ENCODE measurements at places on chromosomes 13 and 19. TPM values are rescaled to one million over a fixed set of nuclear protein-coding genes. Genes with fewer than 3 reads are reported as not detected.

Gene PEAK3
- total RNA-seq: 0.19 TPM

Gene FCAR
- not detected for total RNA-seq

GRCh38 chr19:16355293-16356043 is 30.8 kb downstream of the KLF2 start:
- DNase-seq: no peak

- DNase-seq: peak; percentile 82
Observed at GRCh38 chr13:104586051-104586746, 1520.0 kb upstream of the SLC10A2 start.

Gene WTIP
- 24.3 TPM for total RNA-seq

Gene NFKBIB
- 21.8 TPM for total RNA-seq

Gene ZNF700
- total RNA-seq: 9.5 TPM

DNA sequence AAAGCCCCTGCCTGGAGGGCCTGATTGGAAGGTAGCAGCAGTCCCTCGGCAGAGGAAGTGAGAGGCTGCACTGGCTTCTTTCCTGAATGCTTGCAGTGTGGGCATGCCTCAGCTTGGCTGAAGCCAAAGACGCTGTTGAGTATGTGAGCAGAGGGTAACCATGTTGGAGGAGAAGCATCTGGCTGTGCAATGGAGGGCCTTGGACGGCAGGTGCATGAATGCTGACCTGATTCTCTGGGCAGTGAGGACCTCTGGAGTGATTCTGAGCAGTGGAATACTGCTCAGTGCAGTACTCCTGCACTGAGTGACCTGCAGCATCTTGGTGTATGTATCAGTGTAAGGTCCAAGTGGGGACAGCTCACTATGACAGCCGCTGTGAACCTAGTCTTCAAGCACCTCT is 46.9 kb downstream of the SOX1 start:
- no peak for DNase-seq

DNA sequence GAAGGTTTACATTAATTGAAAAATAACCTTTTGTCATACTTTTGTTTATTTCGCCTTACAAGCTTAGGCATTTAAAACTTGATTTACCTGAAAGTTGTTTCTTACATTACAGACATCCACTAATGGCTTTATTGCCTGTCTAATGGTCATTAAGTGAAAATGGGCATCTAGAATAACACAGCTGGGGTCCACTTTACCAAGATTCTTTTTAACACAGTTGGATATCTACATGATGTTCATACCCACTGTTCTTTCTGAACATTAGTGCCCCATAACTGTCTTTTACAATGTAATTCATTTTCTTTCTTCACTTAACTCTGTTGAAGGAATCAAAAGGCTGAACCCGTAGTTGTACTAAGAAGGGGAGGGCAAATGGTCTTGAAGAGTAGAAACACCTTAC is 19.8 kb upstream of the KLHL1 start:
- DNase-seq: no peak

DNA sequence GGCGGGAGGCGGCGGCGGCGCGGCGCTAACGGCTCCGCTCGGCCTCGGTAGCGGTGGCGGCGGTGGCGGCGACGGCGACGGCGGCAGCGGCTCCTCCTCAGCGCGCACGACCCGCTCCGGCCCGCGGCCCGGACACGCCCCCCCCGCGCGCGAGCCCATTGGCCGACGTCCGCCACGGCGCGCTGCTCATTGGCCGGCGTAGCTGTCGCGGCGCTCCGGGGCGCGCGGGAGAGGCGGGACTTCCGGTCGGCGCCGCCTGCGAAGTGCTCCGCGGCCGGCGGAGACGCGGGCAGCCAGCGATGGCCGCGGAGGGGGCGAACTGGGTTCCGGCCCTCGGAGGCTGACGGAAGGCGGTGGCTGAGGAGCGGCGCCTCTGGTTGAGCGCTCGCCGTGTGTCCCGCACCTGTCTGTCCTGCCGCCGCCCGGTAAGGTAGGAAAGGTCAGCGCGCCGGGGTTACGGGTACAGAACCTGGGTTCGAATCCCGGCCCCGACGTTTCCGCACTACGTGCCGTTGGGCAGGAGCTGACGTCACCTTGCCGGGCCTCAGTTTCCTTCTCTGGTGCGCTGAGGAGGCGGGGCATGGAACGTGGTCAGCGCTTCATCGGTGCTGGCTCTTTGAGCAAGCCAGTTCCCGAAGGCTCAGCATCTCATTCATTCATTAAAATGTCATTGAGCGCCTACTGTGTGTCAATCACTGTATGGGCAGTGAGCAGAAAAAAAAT is at the start of gene ELAVL1:
TSS of gene ELAVL1 (minus strand) at position 108 of the 723 bp plus-strand sequence. CDS start 13,826 bp downstream, outside the sequence.
- DNase-seq: peak; percentile 85

DNA sequence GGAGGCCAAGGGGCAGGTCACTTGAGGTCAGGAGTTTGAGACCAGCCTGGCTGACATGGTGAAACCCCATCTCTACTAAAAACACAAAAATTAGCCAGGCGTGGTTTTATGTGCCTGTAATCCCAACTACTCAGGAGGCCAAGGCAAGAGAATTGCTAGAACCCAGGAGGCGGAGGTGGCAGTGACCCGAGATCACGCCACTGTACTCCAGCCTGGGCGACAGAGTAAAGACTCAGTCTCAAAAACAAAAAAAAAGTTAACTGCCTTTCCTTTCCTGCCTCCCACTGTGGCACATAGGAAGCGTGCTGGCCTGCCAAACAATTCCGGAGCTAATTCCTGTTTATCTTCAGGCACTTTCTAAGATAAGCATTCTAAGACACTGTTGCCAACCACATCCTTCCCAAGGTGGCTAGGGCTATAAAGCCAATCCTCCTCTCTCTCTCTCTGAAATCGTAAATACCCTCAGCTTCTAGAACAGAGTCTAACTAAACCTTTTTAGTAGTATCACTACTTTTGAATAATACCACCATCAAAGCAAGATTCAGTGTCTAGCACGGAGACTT is 21.6 kb downstream of the SLC25A30 start:
- DNase-seq: no peak

DNA sequence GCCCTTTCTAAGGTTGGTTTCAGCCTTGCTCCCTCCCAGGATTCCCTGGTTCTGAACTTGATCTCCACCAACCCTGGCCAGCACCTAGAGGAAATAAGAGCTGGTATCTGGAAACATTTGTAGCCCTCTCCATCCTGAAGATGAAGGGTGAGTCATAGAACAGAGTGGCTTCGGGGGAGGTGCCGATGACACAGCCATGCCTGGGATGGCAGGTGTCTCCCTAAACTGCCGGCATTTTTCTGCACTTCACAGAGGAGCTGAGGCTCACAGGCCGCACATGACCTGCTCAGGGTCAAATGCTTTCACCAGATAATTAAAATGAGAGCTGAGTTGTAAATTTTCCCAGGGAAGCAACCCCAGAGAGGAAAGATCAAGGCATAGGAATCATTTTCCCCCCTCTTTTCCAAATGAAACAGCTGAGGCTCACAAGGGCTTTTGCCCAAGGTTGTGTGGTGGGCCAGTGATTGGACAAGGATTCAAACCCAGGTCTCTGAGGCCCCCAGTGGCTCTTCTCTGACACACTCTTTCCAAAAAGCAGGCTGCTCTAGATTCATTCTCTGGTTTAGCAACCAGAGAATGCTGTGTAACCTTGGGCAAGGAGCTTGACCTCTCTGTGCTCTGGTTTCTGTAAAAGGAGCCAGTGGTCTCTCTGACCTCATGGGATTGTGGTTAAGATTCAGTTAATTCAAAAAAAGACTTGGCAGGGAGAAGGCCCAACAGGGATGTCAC is 1.2 kb upstream of the SLC25A42 start:
- peak; percentile 75 for DNase-seq

- DNase-seq: no peak
Observed at GRCh38 chr19:1826557-1827521, 14.8 kb upstream of the ATP8B3 start.

DNA sequence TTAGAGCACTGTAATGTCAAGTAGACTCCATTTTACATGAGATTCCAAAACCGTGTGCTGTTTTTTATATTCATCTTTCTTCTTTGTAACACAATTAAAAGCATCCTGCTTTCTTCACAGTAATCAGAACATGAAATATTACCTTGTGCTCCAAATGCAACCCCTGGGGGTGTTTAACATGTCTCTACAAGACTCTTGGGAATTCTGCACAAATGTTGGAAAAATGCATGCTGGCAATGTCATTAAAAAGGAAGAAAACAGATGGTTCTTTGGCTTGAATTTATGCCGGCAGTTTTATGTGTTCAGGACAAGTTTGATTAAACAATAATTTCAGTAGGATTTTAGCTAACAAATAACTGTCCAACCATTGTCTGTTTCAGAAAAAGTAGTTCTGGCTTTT is 159.1 kb downstream of the LIG4 start:
- DNase-seq: no peak

Gene GPC5
- 0.11 TPM for total RNA-seq

GRCh38 chr19:47598407-47599349 is 10.3 kb upstream of the BICRA start:
- DNase-seq: peak; percentile 96

DNA sequence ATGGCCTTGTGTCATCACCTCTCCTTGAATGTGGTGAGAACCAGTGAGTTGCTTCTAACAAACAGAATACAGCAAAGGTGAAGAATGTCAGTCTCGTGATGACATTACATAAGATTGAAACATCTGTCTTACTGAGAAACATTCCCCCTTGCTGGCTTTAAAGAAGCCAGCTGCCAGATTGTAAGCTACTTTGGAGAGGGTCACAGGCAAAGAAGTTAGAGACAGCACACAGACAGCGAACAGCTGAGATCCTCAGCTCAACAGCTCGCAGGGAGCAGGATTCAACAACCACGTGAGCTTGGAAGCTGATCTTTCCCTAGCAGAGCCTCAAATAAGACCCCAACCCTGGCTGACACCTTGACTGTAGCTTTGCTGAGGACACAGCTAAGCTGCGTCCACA is 367.9 kb downstream of the LIG4 start:
- no peak for DNase-seq

GRCh38 chr13:24654741-24655140 is 25.5 kb upstream of the ATP12A start:
- no peak for DNase-seq

Gene TUBA3C
- not detected for total RNA-seq

- no peak for DNase-seq
Observed at GRCh38 chr13:42973581-42973980, 18.5 kb downstream of the EPSTI1 start.

DNA sequence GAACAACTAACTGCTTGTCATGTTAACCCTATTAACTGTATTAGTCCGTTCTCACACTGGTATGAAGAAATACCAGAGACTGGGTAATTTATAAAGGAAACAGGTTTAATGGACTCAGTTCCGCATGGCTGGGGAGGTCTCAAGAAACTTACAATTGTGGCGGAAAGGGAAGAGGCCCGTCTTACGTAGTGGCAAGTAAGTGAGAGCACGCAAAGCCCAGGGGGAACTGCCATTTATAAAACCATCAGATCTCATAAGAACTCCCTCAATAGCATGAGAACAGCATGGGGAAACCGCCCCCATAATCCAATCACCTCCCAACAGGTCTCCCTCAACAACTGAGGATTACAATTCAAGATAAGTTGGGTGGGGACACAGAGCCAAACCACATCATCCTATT is 34.7 kb downstream of the PHF11 start:
- no peak for DNase-seq

DNA sequence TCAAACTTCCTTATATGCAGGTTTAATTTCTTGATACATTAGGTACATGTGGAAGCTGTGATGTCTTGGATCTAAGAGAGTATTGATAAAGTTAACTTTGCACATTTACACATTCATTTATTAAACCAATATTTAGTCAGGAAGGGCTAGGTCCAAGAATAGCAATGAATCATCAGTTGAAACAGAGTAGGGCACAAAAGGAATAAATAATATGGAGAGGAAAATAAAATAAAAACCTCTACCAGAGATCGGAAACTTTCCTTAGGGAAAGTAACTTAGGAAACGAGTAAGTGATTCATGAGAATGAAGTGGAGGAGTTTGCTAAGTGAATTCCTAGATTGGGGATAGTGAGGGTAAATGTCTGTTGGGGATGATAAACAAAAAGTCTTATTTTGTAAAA is 259.4 kb upstream of the DACH1 start:
- peak; percentile 16 for DNase-seq

DNA sequence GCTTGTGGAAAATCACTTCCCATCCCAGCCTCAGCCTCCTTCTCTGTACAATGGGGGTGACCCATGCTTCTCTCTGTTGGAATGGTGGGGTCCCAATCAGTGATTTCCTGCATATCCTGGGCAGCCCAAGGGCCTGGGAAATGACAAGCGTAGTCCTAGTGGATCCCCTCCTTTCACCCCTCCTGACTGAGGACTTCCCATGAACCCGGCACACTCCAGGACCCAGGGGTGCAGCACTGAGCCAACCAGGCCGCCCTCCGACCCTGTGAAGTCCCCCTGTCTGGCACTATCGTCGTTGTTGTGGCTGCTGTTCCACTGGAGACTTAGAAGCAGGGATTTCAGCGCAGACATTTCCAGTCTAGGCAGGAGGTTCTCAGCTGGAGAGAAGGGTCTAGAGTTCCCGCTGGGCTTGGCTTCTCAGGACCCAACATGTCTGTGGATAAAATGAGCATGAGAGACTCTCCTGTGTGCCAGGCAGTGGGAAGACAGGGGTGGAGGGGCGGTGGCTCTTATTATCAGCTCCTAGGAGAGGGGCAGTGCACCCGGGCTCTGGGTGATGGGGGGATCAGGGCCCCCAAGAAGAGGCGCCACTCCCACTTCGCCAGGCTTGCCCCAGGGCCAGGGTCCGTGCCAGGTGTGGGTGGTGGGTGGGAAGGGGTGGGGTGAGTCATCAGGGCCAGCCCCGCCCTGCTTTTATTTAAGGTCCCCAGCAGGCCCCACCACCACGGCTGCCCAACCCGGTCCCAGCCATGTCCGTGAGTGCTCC is at the start of gene LGALS7B:
TSS of gene LGALS7B (plus strand) at position 723 of the 766 bp plus-strand sequence. CDS start at position 750, 27 bp downstream.
- no peak for DNase-seq

Gene GADD45B
- total RNA-seq: 42.6 TPM

- DNase-seq: peak; percentile 80
Observed at GRCh38 chr19:55549500-55550320, 4.4 kb upstream of the SBK3 start.

- DNase-seq: no peak
Observed at GRCh38 chr13:30715837-30716236, 19.5 kb upstream of the ALOX5AP start.

DNA sequence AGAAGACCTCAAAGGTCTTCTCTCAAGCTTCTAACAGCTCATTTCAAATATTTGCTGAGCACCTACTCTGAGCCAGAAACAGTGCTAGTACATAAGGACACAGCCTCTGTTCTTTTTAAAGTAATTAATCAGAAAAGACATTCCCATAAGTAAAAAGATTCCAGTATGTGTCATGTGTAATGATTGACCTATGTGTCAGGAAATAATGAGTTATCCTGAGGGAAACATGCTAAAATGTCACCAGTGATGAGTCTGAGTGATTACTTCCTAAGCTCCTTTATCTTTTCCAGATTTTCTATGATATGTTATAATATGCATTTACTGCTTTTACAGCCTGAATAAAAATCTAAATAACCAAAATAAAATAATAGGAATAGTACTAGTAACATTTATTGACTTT is 107.6 kb downstream of the SLC25A15 start:
- DNase-seq: no peak

DNA sequence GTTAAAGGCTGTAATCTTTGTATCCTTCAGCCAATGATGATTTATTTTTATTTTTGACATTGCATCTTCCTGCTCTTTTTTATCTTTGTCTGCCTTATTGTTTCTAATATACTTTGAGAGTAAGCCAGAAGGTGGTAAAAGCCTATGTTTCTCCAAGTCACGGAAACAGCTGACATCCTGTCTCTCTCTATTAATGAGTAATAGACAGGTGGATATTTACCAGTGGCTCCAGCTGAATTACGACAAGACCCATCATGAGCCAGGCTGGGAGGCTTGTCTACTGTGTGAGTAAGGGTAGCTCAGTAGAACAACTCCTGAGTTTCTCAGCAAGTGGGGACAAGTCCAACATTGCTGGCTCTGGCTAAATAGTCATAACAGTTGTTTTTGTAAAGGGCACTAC is 166.6 kb downstream of the NDFIP2 start:
- peak; percentile 85 for DNase-seq

Gene NKG7
- not detected for total RNA-seq

GRCh38 chr19:51473009-51473707 is 5.2 kb upstream of the CEACAM18 start:
- DNase-seq: peak; percentile 58

Gene FUT1
- total RNA-seq: not detected

All from LHCN-M2 (cell line).